ENCODE measurements at places on chromosomes 4 and X.

GRCh38 chrX:7889135-7889534 lies 38.1 kb downstream of the PNPLA4 start:
- DNase-seq = no peak

- DNase-seq = no peak
Observed at GRCh38 chrX:17642891-17643290, 94.4 kb upstream of the SCML1 start.

DNA sequence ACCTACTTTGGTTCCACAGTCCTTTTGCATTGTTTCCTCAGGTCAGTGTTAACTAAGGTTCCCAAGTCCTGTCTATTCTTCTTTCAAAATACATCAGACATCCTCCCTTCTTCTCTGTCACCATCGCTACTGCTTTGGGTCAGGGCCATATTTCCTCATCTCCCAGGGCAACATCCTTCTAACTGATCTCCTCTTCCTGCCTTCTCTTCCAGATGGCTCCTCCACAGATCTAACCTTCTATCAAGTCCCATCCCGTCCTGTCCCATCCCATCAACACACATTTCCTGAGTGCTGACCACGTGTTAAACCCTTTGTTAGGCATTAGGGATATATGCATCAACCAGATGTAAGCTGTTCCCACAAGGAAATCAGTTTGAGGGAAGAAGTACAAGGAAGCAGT lies 25.9 kb downstream of the PLAC1 start:
- DNase-seq = no peak

DNA sequence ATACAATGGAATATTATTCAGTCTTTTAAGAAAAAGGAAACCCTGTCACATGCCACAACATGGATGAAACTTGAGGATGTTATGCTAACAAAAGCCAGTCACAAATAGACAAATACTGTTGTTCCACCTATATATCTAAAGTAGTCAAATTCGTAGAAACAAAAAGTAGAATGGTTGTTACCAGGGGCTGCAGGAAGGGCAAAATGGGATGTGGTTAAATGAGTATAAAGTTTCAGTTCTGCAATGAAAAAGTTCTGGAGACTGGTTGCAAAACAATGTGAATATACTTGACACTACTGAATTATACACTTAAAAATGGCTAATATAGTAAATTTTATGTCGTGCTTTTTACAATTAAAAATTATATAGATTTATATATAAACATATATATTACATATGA lies 12.2 kb downstream of the SPOCK3 start:
- DNase-seq = no peak

- DNase-seq = no peak
Observed at GRCh38 chrX:75892749-75893148, 107.7 kb upstream of the MAGEE2 start.

- DNase-seq = no peak
Observed at GRCh38 chrX:103536071-103536470, 16.8 kb upstream of the RAB40A start.

DNA sequence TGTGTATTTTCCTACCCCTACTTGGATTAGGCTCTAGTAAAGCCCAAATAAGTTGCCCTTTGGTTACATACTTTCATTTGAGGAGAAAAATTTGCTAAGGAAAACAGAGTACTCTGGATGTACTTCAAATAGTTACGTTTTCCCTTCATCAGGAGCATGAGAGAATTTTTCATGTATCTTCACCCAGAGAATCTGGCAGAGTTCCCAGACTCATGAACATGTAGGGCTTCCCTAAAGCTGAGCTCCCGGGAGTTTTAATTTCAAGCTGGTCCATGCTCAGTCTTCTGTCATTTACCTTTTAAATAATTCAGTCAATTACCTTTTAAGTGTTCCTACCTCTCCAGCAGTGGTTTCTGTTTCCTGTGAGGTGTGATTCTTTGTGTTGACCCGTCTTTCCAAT lies 367.5 kb upstream of the GRID2 start:
- no peak for DNase-seq

DNA sequence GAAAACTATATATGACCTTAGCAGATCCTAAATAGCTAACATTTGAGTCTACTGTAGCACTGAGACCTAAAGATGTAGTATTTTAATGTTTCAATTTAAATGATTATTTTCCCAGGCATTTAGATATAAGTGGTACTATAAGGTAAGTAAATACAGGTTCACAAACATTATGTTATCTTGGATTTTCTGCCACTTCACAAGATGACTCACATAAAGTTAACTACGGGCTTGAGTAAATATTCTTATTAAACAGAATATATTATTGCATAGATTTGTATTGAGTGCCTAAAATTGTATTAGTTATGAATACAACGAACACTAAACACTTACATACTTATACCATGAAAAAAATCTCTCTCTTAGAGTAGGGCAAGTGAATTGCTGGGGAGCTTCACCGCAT lies 34.2 kb upstream of the VCX3B start:
- no peak for DNase-seq

GRCh38 chr4:7291372-7292114 lies 99.2 kb downstream of the SORCS2 start:
- DNase-seq = no peak

DNA sequence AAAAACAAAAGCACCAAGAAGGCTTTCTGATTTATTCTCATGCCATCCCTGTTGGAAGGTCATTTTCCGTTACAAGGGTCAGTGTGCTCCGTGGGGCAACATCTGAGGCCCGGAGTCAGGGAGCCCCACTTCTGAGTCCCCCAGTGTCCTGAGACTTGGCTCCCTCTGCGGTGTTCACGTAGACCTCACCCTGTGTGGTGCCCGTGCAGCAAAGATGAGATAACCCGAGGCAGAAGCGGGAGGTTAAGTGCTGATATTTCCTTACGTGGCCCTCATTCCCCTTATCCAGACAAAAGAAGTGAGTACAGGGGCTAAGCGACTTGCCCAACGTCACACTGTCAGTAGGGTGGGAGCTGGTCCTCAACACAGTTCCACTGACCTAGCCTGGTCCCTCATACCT lies 3.5 kb downstream of the JAKMIP1 start:
- DNase-seq = no peak

DNA sequence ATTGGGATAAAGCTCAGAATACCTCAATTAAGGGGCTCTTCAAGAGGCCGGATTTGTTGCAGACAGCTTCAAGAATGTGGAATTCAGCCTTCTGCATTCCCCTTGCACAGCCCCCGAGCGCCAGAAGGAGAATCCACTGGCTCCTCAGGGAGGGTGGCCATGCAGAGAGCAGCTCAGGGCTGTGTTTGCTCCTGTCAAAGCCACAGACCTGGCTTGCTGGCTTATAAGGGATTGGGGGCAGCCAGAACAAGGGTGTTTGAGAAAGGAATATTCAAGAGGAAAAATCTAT lies 36.8 kb downstream of the ING2 start:
- DNase-seq = no peak

DNA sequence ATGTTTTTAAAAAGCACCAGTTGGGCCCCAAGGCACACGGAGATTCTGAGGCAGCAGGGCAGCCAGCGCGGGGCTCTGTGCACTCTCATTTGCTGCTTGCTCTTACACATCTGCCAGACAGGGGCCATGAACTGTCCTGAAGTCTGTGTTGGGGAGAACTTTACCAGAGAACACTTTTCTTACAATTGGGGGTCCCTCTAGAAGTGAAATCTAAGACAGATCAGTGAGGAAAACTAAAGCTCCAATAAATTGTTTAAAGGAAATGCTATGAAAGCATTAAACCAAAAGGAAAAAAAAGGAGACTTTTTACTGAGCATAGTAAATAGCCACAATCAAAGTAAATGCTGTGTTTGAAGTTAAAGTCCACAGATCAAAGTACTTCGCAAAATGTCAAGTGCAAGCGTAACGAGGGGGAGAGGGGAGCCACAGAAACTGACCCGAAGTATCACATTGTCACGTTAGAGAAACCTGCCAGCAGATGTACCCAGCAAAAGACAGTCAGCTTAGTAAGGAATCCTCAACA lies 37.8 kb downstream of the SORBS2 start:
- DNase-seq = no peak

- no peak for DNase-seq
Observed at GRCh38 chr4:30854531-30854930, 134.4 kb downstream of the PCDH7 start.

GRCh38 chr4:32525420-32525819 lies 1805.3 kb downstream of the PCDH7 start:
- DNase-seq = no peak

DNA sequence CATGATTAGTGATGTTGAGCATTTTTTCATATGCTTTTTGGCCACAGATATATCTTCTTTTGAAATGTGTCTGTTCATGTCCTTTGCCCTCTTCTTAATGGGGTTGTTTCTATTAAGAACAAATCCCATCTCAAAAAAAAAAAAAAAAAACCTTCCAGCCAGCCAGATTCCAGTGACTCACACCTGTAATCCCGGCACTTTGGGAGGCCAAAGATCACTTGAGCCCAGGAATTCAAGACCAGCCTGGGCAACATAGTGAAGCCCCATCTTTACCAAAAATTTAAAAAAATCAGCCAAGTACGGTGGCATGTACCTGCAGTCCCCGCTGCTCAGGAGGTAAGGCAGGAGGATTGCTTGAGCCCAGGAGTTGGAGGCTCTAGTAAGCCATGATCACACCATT lies 5.1 kb downstream of the RAB33B start:
- no peak for DNase-seq

- DNase-seq = no peak
Observed at GRCh38 chrX:64580035-64580434, 184.8 kb upstream of the MTMR8 start.

DNA sequence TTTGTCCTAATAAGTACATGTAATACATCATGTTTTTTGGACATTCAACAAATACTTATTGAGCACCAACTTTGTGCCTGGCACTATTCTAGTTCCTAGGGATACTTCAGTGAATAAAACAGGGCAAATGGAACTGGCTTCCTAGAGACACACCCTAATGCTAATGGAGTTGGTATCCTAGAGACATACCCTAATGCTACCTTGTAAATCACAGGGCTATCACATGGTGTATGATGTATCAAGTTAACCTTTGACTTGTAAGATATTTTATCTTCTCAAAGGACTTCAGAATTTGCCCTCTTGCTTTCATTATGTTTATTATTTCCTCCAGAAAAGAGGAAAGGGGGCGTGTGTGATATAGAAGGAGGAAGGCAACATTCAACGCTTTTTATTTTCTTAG lies 10.1 kb downstream of the GK start:
- DNase-seq = no peak

DNA sequence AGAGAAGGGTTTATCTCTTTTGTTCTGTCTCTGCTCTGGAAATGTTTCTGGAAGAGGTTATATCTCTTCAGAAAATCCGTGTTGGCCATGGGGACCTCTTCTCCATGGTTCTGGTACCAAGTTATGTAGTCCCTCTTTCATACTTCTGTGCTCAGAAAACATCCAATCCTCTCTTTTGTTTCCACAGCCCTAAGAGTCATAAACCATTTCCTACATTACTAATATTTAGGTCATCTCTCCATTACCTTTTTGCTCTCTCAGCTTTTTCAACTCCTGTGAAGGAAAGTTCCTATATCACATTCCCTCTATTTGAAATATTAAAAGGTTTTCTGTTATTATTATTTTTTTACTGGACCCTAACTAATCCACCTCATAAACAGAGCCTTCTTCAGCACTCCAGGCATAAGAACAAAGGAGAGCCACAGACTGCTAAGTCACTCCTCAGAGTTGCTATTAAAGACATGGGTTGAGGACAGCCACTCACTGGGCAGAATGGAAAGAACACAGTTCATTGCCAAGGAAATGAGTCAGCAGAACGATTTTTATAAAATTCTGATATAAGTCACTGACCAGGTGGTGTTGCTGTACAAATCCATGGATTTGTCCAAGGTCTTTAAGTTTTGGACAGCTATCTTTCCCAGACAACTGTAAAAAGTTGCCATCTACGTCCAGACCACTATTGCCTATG lies 122.4 kb upstream of the NPY2R start:
- DNase-seq = no peak

GRCh38 chr4:119977076-119977940 lies 89.3 kb downstream of the MAD2L1 start:
- DNase-seq = no peak

- DNase-seq = no peak
Observed at GRCh38 chrX:47172549-47172948, 21.1 kb upstream of the UBA1 start.

Data from HEK293T (cell line).